Hippocampal formation (tissue), 2 donors: ENCODE measurements at places on chromosomes 2 and 18.

DNA sequence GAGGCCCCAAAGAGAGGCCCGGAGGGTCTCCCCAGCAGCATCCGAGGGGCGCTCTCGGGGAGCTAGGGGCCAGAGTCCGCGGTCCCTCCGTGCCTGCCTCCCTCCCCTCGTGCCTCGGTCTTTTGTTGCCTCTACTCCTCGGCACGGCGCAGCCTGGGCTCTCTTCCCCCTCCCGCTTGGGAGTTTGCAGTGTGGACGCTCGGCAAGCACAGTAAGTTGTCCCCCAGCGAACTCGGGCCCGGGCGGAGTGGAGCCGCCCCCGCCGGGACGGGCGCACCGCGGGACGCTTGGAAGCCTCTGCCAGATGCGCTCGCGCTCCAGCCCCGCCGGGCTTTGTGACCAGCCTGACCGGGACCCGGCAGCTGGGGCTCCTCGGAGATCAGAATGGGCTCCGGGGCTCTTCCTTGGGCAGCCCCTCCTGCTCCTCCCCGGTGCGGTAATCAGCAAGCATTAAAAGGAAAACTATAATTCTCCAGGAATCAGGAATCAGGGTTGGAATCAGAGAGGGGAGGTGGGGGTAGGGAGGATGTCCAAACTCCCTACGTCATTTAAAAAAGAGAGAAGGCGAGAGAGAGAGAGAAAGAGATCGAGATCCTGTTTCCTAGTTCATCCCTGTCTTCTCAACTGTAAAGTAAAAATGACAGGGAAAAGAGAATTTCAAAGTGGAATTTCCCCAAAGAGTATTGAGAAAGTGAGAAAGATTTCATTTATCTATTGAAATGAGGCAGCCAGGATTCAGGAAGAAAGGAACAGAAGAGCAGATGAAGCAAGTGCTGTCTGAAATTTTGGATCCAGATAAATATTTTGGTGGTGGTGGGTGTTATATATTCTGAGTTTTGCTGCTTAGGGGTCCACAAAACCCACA lies 786 bp upstream of the TMEM200C start:
- DNase-seq: no peak

DNA sequence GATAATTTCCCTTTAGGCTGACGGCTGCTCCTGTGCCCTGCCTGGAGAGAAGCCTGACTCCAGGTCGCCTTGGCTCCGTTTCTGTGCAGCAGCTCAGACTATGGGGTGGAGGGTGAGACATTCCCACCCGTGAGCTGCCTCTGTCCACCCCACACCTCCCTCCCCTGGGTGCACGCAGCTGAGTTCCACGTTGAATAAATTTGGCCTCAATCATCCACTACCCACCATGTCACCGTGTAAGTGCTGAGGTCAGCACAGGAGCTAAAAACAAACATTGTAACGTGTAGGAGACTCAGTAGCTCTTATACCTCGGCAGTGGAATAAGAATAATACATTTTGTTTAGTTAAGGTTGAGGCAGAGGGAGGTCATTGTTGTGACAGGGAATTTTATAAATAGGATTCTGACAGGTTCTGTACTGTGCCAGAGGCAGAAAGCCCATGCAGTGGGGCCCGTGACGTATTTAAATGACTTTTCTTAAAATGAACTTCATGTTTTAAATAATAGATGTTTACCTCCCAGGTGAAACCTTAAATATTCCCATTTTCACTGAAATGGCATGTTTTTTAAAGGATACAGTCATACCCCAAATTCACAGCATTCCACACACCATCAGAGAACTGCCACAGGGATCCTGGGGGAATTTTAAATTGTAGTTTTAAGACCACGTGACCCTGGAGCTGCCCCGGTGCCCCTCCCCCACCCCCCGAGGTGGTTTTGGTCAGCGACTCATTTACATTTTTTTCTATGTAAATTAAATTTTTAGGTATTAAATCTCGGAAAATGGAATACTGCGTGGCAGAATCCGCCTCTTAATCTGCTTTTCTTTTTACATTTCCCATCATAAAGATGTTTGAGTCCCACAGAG lies 50.2 kb downstream of the NFATC1 start:
- DNase-seq: no peak

- DNase-seq: no peak
Measured at GRCh38 chr18:70372450-70373041, 83.7 kb downstream of the SOCS6 start.

- no peak for DNase-seq
Measured at GRCh38 chr2:218323526-218324472, 31.5 kb upstream of the TMBIM1 start.

DNA sequence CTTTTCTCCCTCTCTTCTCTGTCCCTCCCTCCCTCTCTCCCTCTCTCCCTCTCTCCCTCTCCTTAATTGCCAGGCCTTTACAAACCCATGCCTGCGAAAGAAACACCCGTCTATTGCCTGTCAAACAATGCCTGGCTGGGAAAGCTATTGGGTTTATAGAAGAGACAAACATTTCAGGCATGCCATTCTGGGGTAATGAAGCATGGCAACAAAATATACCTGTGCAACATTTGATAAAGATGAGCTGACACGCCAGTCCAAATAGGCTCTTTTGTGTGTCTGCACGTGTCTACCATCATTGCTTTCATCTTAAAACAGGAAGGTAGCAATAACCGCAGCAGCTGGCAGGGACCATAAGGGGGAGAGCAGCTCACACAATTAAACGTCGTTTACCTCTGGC lies 282.1 kb downstream of the ZNF516 start:
- DNase-seq: no peak

DNA sequence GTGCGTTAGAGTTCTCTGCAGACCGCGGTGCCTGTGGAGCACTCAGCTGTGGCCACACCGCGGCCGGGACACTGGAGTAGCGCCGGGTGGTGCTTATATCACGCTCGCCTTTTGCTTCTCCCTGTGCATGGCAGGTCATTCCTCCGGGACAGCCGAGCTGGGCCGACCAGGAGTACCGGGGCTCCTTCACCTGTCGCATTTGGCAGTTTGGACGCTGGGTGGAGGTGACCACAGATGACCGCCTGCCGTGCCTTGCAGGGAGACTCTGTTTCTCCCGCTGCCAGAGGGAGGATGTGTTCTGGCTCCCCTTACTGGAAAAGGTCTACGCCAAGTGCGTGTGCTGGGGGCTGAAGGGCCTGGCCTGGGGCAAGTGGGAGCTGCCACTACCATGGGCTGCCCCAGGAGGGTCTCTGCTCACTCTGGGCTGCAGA lies 4.2 kb downstream of the CAPN10 start:
- DNase-seq: no peak

GRCh38 chr2:56648802-56649201 lies 465.0 kb downstream of the CCDC85A start:
- no peak for DNase-seq

DNA sequence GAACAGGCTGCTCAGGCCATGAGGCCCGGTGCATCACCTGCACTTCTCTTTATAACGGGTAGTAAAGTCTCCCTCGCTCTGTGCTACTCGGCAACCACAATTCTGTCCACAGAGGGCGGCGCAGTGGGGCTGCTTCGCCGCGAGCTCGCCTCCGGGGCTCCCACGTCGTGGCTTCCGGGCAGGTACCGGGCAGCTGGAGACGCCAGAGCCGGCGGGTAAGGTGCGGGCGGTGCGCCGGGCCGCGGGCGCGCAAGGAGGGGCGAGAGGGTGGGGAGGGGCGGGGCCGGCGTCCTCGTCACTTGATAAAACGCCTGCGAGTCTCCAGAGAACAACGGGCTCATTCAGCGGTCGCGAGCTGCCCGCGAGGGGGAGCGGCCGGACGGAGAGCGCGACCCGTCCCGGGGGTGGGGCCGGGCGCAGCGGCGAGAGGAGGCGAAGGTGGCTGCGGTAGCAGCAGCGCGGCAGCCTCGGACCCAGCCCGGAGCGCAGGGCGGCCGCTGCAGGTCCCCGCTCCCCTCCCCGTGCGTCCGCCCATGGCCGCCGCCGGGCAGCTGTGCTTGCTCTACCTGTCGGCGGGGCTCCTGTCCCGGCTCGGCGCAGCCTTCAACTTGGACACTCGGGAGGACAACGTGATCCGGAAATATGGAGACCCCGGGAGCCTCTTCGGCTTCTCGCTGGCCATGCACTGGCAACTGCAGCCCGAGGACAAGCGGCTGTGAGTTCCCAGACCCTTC lies at the start of gene ITGA6:
TSS of gene ITGA6 (plus strand) at position 331 of the 734 bp plus-strand sequence.
- peak; percentile 71 for DNase-seq

DNA sequence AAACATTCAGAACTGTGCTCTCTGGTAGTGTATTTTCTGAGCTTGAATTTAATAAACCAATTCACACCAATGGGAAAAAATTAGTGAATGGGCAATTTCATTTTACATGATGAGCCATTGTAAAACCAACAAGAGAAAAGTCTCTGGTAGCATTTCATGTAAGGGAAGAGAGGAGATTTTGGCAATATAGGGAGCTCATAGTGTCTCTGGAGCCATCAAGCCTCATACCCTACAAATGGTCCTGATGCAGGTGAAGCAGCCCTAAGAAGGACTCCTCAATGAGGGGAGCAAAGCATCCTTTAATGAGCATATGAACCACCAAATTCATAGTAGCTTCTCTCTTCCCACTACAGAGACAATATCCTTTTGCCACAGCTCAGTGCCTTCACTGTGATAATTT lies 373.0 kb downstream of the RIT2 start:
- DNase-seq: no peak

DNA sequence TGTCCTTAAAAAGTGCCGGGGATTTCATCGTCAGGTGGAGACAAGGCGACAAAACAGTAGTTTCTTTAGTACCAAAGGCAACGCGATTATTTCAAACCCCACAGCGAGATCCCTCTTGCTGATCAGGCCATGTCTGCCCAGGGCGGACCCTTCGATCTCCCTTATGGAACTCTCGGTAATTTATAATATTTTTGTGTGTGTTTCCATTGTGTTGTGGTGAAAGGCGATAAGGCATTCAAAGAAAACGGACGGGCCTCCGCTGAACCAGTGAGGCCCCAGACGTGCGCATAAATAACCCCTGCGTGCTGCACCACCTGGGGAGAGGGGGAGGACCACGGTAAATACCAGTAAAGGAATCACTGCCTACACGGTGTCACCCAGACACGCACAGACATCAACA lies 1.4 kb upstream of the GAD1 start:
- DNase-seq: no peak

DNA sequence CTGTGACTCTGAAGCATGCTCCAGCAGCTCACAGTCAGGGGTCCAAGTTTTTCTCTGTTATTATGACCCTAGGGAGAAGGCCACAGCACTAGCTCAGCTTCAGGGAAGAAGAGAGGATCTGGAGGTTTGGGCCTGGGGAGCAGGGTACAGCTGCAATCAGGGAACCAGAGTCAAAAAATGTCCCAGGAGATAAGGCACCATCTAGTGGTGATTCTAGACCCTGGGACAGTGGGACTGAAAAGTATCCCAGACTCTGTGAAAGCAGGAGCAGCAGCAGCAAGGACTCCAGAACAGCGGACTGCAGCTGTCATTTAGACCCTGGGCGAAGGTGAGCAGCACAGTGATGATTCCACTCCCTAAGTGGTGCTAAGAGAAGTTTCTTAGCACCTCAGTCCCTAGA lies 278.4 kb upstream of the DDX18 start:
- DNase-seq: no peak

GRCh38 chr2:98883780-98884211 lies 52.2 kb downstream of the CRACDL start:
- no peak for DNase-seq

- DNase-seq: no peak
Measured at GRCh38 chr2:120238728-120239487, 13.7 kb upstream of the RALB start.

DNA sequence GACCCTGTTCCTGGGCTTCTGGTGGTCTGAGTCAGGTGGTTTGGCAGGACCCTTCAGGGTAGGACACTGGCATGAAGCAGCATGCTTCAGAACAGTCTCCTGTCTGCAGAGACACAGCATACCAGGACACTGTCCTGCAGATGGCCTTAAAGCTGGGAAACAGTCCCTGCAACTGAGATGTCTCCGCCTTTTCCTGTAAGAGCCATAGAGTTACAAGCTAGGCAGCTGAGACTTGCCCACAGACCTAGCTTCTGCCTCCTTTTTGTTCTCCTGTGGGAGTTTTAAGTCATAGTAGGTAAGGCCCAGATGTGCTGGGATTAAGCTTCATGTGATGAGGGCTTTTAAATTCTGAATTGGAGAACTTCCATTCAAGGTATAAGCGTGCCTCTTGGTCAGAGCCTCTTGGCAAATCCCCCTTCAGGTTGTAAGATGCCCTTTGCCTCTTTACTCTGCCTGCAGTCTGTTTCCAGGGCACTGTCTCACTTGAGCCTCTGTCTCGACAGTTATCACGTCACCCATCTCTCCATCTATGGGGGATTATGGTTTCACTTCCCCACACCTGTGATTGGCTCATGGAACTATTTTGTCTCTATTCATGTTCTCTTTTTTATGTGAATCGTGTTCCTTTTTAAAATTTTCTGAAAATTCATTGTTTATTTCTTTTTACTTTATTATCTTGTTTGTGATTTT lies 51.8 kb downstream of the COA5 start:
- DNase-seq: no peak

GRCh38 chr2:60707750-60708371 lies 48.2 kb upstream of the PAPOLG start:
- DNase-seq: no peak
